ENCODE measurements at places on chromosomes 6 and 20.

DNA sequence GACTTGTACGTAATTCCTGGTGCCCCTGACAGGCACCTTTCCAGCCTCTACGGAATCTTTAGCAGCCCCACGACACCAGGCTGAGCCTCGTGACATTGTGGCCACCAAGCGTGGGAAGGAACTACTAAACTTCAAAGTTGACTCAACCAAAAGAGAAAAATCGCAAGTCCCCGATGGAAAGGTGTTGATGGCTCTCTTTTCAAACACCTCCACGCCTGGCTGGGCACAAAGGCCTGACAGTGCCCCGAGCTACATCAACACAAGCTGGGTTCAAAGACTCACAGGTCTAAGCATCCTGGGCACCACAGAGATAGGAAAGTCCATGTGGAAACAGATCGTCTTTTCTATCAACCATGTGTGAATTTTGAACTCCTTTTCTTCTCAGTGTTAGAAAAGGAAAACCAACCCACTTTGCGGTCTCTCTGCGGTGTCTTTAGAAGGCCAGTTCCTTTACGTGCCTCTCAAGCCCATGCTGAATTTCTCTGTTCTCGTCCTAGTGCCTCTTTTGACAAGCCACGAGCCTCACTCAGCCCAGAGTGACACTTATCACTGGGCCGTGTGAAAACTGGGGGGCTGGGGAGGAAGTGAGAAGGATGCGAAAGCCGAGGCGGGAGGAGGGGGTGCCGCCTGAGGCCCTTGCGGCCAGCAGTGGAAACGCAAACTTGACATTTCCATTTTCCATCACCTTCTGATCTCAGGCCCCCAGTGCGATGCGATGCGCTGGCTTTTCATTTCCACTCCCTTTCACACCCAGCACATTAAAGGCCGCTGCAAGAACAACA is 59.4 kb downstream of the GFOD1 start:
- no peak for DNase-seq

GRCh38 chr6:14743474-14744211 is 502.2 kb upstream of the JARID2 start:
- peak; percentile 68 for DNase-seq

GRCh38 chr6:41177287-41177686 is 14.4 kb upstream of the TREM2 start:
- no peak for DNase-seq

GRCh38 chr20:20241976-20242375 is 125.9 kb upstream of the INSM1 start:
- DNase-seq = no peak

GRCh38 chr6:45741437-45742171 is 274.1 kb downstream of the CLIC5 start:
- no peak for DNase-seq

GRCh38 chr20:37956107-37956585 is 53.2 kb downstream of the VSTM2L start:
- no peak for DNase-seq

GRCh38 chr6:106011476-106011875 is 74.7 kb upstream of the PRDM1 start:
- no peak for DNase-seq

- DNase-seq = no peak
Observed at GRCh38 chr20:59071216-59071615, 28.6 kb upstream of the PRELID3B start.

GRCh38 chr6:150646228-150646627 is 46.5 kb downstream of the PLEKHG1 start:
- DNase-seq = no peak

DNA sequence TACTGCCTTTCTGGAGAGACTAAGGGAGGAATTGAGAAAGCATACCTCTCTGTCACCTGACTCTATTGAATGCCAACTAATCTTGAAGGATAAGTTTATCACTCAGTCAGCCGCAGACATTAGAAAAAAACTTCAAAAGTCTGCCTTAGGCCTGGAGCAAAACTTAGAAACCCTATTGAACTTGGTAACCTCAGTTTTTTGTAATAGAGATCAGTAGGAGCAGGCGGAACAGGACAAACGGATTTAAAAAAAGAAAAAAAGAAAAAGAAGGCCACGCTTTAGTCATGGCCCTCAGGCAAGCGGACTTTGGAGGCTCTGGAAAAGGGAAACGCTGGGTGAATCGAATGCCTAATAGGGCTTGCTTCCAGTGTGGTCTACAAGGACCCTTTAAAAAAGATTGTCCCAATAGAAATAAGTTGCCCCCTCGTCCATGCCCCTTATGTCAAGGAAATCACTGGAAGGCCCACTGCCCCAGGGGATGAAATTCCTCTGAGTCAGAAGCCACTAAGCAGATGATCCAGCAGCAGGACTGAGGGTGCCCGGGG is 43.1 kb upstream of the RNF182 start:
- DNase-seq = no peak

- DNase-seq = no peak
Observed at GRCh38 chr20:19451231-19451922, 238.9 kb downstream of the SLC24A3 start.

GRCh38 chr6:4281341-4282293 is 146.2 kb upstream of the ECI2 start:
- peak; percentile 86 for DNase-seq

- DNase-seq = no peak
Observed at GRCh38 chr6:17349427-17349826, 44.0 kb upstream of the CAP2 start.

DNA sequence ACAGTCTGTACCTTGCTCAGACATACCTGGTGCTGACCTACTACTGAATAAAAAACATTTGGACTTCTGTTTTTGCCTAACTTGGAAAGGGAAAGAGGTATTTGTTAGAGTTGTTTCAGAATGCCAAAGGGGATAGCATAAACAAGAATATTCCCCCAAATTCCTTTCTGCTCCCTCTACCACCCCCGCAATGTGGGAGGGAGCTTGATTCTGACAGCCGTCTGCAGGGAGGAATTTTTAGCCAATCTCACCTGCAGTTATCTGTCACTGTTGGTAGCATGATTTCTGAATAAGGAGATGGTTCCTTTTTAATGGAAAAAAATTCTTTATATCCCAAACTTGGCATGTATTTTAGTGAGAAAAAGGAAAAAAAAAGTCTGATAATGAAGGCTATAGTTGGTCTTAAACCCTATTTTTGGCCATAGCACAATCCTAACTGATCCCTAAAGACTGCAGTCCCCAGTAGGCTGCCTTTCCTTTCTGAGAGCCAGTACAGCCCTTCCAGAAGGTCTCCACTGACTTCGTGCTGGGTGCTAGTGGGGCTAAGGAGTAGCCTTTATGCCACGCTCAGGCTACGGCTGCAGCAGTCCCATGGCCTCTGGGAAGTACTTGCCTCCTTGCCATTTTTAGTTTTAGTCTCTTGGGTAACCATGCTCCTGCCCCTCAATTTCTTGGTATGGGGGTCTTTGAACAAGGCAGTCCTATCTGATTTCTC is 13.6 kb upstream of the PDE7B start:
- no peak for DNase-seq

GRCh38 chr6:21438237-21438985 is 155.1 kb upstream of the SOX4 start:
- DNase-seq = no peak

- DNase-seq = no peak
Observed at GRCh38 chr6:111013144-111013915, 31.5 kb downstream of the RPF2 start.

- DNase-seq = no peak
Observed at GRCh38 chr20:18481596-18481995, 14.4 kb downstream of the POLR3F start.

GRCh38 chr6:79605968-79606764 is 25.0 kb upstream of the SH3BGRL2 start:
- no peak for DNase-seq

DNA sequence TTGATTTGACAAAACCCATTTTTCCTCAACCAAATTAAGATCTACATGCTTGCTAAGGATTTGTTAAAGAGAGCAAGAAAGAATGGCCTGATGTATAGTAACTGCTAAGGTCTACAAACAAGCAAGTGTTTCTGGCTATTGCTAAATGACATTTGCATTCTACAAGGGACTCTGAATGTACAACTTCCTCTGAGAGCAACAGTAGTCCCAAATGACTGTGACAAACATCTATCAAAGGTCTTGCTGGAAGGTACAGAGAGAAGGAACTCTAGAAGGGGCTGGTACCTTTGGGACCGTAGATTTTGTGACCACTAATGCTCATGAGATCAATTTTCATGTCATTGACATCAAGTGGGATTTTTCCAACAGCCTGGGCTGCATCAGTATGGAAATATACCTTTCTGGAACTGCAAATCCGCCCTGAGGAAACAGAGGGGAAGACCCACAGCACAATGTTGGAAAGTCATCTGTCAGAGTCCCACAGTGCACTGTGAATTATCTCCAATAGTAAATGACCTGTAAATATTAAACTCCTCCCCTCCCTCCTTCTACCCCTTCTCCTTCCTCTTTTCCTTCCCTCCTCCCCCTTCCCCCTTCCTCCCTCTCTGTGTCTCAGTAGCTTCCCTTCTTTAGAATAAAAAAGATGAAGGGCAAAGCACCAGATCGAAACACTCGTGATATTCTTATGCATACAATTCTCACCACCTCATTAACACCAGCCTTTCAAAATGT is 15.9 kb upstream of the CPNE1 start:
- no peak for DNase-seq

GRCh38 chr6:42813074-42813645 is 31.3 kb downstream of the BICRAL start:
- DNase-seq = no peak

DNA sequence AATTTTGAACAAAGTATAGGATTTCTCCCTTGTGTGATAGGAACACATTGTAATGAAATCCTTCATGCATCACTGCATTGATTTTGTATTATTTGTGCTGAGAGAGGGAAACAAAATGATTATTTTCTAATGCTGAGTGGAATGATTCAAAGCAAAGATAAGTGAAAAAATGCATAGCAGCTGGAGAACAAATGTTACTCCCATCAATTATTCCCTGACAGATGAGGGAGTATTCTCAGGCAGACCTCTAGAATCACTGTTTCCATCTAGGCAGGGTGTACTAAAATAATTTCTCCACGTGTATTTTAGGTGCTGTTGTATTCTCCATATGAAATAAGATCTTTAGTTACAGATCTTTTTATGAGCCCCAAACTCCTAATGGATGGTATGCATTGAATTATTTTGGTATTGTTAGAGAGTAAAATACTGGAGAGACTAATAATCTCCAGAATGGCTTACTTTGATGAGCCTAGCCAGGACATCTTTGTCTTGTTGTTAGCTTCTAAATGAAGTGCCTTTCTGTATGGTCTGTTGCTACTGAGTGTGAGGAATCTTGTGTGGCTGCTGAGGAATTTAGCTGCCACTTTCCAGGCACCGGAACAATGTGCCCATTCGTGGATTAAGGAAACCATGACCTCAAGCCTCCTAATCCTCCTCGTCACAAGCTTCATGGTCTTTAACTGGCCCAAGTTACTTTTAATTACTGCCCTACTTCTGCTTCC is 39.6 kb downstream of the RNF217 start:
- no peak for DNase-seq

- no peak for DNase-seq
Observed at GRCh38 chr6:30470968-30471367, 18.3 kb upstream of the HLA-E start.

GRCh38 chr6:166648846-166649245 is 21.8 kb upstream of the RPS6KA2 start:
- DNase-seq = no peak

GRCh38 chr20:32477594-32478512 is 107.3 kb downstream of the NOL4L start:
- no peak for DNase-seq

- no peak for DNase-seq
Observed at GRCh38 chr6:115945306-115945705, 115.4 kb downstream of the FRK start.

DNA sequence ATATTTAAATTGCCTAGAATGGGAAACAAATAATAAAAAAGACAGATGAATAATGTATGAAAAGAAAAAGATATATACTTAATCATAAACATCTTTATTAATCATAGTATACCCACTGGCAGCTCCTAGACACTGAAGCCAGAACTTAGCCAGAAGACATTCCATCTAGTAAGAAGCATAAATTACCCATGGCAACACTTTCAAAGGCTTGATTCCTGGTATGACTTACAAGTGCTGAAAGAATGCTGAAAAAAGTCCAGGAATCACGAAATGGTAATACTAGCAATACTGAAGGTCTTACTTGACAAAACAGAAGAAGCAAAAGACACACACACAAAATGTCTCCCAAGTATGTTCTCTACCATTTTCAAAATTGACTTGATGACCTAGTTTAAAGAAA is 38.0 kb downstream of the RWDD2A start:
- no peak for DNase-seq

- DNase-seq = no peak
Observed at GRCh38 chr6:108904741-108905140, 56.5 kb downstream of the ARMC2 start.

DNA sequence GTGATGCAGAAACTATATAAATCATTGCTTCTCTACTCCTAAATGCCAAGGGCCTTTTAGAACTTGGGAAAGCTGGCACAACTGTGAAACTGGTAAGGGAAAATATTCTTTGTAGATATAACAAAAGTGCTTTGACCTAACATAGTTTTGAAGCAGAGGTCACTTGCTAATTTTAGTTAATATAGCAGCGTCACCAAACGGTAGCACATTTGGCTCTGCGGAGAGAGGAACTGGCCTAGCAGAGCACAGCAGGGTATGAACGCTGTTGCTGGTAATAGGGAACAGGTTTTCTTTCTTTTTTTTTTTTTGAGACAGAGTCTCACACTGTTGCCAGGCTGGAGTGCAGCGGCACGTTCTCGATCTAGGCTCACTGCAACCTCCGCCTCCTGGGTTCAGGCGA is 67.4 kb downstream of the ECT2L start:
- DNase-seq = no peak

- DNase-seq = no peak
Observed at GRCh38 chr6:144232832-144233230, 52.3 kb upstream of the UTRN start.

- no peak for DNase-seq
Observed at GRCh38 chr6:142848976-142849375, 96.0 kb downstream of the HIVEP2 start.

- no peak for DNase-seq
Observed at GRCh38 chr6:9204171-9204570, 768.8 kb upstream of the SLC35B3 start.

DNA sequence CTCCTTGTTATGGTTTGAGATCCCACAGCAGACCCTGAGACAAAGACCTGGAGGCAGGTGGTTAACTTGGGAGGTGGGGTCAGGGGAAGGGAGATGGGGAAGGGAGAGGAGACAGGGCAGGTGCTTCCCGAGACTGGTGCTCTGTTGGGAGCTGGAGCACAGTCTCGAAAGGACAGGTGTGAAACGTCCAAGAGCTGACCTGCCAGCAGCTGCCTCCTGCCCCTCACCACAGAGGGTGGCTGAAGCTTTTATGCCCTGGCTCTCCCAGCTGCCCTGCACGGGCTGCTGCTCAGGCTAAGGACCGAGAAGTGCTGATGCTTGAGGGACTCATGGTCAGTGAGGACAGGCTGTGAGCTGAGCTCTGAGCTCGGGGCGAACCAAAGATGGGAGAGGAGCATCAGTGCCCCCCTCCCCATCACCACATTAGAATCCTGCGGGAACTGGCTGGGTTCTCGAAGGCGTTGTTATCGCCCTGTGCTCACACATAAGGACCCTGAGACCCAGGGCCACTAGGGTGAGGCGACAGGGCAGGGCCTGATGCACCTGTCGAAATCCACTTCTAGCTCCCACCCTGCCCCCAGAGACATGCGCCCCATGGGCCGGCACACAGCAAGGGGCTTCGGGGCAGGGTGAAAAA is 25.3 kb upstream of the CD93 start:
- no peak for DNase-seq
